ENCODE measurements at places on chromosomes 7 and 10.

DNA sequence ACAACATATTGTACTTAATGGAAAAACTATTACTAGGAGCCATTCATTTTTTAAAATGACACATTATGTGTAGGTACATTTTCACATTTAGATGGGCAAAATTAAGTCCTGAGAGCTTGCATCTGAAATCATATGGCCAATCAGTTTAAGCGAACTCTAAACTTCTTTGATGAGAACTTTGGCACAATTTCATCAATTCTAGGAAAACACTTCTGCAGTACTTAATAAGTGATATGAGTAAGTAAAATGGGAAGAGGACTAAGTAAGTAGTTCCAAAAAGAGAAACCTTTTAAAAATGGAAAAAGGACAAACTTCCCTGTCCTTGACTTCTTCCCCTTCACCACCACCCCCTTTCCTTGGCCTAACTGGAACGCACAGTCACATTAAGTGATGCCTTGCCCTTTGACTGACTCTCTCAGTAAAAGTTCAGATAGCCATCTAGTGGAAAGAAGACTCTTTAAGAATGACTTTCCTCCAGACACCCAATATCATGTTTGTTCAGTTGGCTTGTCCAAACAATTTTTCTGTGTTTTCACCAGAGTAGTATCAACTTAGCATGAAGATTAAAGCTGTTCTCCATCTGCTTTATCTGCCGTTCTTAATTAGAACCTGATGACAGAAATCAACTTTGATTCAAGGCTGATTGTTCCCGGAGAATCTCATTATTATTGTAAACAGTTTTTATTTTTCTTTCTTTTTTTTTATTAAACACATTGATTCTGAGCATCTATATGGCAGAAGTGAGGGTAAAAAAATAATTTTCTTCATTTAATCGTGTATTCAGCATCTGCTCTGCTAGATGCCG, 45.1 kb downstream of the CNNM2 start:
- no peak for DNase-seq

GRCh38 chr10:72328829-72329204, 25.9 kb downstream of the DNAJB12 start:
- DNase-seq: no peak

DNA sequence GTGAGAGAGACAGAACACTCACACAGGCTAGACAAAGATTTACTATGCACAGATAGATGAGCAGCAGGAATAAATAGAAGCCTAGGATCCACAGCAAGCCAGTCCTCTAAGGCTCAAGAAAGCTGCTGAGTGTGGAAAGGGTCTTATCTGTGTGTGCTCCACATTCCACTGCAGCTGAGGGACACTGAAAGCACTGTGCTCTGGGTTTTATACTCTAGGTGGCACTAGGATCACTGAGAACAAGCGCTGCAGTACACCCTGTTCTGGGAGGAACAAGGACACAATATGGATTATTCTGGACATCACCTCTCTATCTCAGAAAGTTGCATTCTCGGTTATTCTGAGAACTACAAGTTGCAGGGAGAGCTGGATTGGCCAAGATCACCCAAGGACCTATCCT, 4.9 kb upstream of the KLHL7 start:
- no peak for DNase-seq

DNA sequence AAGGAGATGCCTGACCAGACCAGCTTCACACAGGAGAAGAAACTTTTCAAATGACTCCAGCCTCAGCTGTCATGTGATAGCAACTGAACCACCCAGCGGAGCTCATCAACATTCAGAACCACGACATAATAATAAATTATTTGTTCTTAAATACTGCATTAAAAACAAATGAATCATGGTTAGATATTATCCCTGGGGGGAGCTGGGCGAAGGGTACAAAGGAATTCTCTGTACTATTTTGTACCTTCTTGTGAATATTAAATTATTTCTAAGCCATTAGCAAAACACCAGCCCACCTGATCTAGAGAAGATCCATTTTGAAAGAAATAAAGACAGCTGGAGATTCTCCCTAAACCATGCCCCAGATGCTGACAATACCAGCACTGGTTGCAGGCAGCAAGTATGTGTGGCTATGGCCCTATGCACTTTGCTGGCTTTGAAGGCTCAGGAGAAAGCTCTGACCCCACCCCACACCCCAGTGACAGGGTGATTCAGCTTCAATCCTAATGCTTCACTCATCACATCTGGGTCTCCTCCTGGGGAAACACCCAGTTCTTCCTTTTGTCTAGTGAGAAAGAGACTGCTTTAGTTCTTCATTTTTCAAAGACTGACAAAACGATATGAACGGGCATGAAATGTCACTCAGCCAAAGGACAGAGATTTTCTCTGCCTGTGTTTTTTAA, 45.5 kb upstream of the NKX2-3 start:
- DNase-seq: no peak

DNA sequence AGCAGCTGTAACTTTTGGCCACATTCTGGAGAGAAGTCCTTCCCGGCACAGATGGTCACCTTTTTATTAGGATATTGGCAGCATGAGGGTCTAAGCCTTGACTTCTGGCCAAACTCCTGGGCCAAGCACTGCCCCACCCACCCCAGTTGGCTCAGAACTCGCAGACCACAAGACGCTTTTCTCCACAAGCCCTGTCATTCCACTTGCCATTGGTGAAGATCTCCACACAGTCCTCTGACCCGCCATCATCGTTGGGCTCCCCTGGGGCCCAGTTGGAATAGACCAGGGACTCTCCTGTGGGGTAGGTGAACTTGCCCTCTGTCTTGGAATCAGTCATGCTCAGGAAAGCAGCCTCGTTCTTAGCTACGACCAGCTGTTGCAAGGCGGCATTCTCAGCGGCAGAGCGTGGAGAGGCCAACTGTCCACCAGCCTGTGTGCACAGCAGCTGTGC, 11.2 kb downstream of the SFTPD start:
- no peak for DNase-seq

GRCh38 chr10:9305018-9305655, 1250.6 kb downstream of the GATA3 start:
- DNase-seq: peak; percentile 6

GRCh38 chr10:33507662-33508425, 173.4 kb upstream of the NRP1 start:
- DNase-seq: no peak

DNA sequence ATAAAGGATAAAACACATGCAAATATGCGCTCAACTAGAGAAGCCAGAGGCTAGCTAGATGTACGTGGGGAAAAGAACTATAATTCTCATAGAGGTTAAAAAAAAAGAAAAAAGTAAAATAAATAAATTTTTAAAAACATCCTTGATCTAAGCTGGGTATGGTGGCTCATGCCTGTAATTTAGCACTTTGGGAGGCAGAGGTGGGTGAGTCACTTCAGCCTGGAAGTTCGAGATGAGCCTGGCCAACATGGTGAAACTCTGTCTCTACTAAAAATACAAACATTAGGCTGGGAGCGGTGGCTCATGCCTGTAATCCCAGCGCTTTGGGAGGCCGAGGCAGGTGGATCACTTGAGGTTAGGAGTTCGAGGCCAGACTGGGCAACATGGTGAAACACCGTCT, 18.6 kb upstream of the HSPA12A start:
- DNase-seq: no peak

- DNase-seq: peak; percentile 18
Observed at GRCh38 chr10:86872757-86873156, 84.7 kb downstream of the MMRN2 start.

DNA sequence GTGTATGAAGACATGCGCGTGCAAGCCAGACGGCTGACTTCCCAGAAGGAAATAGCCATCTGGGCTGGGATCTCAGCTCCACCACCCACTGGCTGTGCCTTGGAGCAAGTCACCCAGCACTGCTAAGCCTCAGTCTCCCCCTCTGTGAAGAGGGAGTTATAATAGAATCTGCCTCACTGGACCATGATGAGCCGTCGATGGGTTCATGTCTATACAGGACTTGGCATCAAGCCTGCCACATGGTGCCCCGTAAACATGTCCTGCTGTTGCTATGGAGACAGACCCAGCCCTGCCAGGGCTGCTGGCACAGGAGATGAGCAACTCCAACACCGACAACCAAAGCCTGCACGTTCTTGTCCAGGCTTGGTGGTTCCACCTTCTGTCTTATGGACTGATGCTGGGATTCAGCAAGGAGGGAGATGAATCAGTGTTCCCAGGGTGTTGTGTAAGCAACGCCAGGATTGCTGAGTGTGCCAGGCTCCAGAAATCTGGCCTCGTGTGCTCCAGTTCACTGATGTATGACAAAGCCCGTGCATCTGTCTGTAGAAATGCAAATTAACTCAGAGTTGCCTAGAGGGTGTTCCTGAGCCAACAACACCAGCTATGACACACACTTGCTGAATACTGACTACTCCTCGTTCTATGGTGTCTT, 5.6 kb downstream of the GPR15LG start:
- no peak for DNase-seq

DNA sequence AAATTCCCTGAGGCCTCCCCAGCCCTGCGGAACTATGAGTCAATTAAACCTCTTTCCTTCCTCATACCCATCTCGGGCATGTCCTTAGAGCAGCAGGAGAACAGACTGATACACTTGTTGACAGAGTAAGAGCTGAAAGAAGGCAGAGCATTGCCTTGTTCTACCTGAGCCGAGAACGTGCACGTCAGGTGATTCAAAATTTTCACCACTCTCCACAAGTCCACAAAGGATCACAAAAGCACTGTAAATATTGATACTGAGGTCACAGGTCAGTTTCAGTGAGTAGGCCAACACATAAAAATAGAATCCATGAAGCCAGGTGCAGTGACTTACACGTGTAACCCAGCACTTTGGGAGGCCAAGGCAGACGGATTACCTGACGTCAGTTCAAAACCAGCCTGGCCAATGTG, 27.8 kb downstream of the DCLRE1C start:
- no peak for DNase-seq

- DNase-seq: no peak
Observed at GRCh38 chr10:18233775-18234174, 93.6 kb downstream of the CACNB2 start.
